ENCODE measurements at places on chromosomes 7 and 10.
A peak's percentile ranks its signal among the peaks of the same experiment; 100 is the strongest.

DNA sequence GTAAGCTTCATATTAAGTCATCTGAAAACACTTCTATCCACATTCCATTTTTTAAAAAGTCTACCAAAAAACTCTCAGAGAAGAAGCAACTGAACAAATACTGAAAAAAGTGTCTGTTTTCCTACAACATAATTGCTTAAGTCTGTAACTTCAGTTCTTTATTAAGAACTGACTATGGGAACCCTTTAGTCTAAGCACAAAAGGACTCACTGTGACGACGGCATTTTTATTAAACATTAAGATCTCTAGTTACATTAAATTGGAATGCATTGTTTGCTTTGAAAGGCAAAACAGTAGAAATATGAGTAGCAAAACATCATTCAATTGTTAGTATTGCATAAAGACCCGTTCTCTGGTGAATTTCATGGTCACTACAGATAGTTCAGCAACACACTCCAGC is 5.8 kb upstream of the FAM3C start:
- no peak for DNase-seq

DNA sequence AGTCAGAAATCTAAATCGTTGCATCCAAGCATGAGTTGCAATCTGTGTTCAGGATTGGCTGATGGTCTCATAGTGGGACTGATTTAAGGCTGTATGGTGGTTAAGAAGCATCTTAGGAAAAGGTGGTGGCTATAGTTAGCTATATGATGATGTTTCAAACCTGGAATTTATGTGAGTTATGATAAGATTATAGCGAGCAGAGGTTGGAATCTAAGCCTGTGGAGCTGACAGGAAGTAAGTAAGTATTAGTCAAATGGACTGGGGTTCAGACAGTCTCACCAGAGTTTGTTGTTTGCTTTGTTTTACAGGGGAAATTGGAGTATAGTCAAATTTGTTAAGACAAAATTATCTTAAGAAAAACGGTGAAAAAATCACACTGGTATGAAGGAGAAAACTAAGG is 56.7 kb downstream of the ANKRD7 start:
- no peak for DNase-seq

DNA sequence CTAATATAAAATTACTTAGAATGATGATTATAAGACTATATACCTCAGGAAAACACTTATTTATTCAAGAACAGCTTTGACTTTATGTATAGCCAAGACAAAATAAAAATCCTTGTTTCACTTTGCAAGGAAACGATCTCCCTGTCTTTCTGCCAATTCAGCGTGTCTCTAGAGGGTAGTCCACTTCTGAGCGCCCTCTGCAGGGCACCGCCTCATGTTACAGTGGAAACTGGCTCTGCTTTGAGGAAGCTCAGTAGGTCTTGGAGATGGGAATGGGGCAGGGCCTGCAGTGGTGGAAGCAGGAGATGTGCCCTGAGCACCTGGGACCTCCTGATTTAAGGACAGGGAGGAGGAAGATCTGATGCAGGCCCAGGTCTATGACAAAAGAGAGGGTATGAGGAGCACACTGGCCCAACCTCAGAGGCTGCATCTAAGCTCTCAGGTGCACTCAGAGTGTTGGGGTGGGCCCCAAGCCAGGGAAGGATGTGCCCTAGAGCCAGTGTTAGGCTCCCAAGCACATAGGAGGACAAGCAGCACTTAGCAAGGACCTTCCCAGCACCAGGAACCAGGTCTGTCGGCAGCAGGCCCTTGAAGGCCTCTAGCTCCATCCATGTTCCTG is 481.0 kb downstream of the TNS3 start:
- peak; percentile 80 for DNase-seq

- DNase-seq, result no peak
Observed at GRCh38 chr10:112532189-112532588, 85.2 kb downstream of the VTI1A start.

- DNase-seq, result no peak
Observed at GRCh38 chr10:65618126-65618525, 1307.7 kb upstream of the LRRTM3 start.

GRCh38 chr7:44068054-44068453 is 2.7 kb upstream of the PGAM2 start:
- no peak for DNase-seq

DNA sequence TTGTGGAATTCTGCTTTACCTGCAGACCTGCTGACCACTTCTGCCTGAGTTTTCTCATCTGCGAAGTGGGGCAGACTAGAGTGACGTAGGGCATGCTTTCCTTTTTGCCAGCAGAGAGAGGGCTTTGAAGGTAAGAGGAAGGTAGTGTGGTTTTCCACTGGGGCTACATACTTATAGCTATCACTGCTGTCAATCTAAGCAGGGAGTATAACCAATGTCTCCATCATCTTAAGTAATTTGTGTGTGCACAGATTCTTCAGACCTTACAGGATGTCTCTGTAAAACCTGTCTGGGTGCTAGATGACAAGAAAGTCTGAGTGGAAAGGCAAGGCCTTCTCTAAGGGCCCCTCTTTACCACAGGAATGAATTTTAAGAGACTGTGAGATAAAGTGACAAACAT is 106.8 kb downstream of the RBM20 start:
- no peak for DNase-seq

DNA sequence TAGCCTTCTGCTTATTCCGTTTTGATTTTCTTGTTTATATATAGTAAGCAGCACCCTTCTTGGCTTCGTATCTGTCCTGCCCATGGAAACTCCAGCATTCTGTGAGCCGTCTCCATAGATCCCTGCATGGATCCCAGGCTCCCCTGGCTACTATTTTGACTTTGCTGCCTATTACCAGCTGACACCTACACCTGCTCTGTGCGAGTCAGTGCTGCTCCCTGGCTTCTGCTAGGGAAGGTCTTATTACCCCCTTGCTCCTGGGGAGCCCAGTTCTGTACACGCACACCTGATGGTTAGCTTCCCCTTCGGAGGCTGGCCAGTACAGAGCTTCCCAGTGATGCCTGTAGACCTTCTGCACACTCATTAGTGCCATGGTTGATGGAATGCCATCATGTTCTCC is 35.4 kb downstream of the NACAD start:
- DNase-seq, result no peak

DNA sequence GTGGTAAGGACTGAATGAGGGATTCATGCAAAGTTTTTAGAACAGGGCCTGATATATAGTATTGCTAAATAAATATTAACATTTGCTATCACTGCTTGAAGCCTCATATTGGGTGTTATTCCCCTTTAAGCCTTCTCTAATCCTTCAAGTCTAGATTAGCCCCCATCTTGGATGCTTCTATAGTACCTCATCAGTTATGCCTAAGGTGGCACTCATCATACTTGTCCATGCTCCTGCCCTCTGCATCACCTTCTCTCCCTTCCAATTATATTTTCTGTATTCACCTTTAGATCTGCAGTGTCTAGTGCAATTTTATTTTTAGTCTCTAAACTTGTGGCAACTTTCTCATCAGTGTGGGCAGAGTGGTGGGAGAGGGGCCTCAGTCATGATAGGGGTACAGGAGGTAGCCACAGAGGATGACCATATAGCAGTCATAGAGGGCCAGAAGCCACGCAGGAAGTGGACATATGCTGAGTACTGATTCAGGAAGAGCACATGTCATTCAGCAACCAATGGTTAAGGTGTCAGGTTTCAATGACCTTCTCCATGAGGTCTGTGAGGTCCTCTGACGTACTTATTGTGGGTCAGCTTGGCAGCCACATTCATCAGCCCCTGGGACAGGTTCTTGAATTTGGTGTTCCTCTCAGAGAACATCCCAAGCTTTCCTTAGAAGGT is 2.5 kb downstream of the ENTPD1 start:
- no peak for DNase-seq

GRCh38 chr10:70564113-70564725 is 38.3 kb downstream of the PRF1 start:
- no peak for DNase-seq

Measured in Right ventricle myocardium superior (tissue), 1 donor.